Left lung (tissue), 14 donors: ENCODE measurements at places on chromosomes 12 and 14. TPM values are rescaled to one million over a fixed set of nuclear protein-coding genes. Genes with fewer than 3 reads are reported as not detected.

Gene BCL2L14
- 0.73 TPM for polyA plus RNA-seq

Gene FAM186B
- 4.0 TPM for polyA plus RNA-seq

Gene TDRD9
- 0.93 TPM for polyA plus RNA-seq

Gene EML5
- polyA plus RNA-seq: 2.0 TPM

Gene HOXC12
- not detected for polyA plus RNA-seq

Gene TESPA1
- 1.3 TPM for polyA plus RNA-seq

Gene RFLNA
- 4.2 TPM for polyA plus RNA-seq

Gene CCDC92
- polyA plus RNA-seq: 47.8 TPM

Gene CCDC184
- polyA plus RNA-seq: 0.20 TPM

Gene ITGA5
- polyA plus RNA-seq: 56.1 TPM

Gene CD4
- polyA plus RNA-seq: 93.5 TPM

Gene TRHDE
- polyA plus RNA-seq: 3.4 TPM

Gene C12orf54
- 1.7 TPM for polyA plus RNA-seq

Gene EIF2S3B
- 4.8 TPM for polyA plus RNA-seq

Gene NYNRIN
- 101 TPM for polyA plus RNA-seq

Gene ZDHHC22
- polyA plus RNA-seq: 0.11 TPM

Gene TARBP2
- polyA plus RNA-seq: 46.2 TPM

Gene CLEC1A
- 19.9 TPM for polyA plus RNA-seq

Gene PLEKHH1
- 19.2 TPM for polyA plus RNA-seq

Gene USP30
- 25.0 TPM for polyA plus RNA-seq

Gene ACVR1B
- 14.2 TPM for polyA plus RNA-seq

Gene KCNA5
- polyA plus RNA-seq: 1.8 TPM
